ENCODE measurements at places on chromosomes 13 and 19.

DNA sequence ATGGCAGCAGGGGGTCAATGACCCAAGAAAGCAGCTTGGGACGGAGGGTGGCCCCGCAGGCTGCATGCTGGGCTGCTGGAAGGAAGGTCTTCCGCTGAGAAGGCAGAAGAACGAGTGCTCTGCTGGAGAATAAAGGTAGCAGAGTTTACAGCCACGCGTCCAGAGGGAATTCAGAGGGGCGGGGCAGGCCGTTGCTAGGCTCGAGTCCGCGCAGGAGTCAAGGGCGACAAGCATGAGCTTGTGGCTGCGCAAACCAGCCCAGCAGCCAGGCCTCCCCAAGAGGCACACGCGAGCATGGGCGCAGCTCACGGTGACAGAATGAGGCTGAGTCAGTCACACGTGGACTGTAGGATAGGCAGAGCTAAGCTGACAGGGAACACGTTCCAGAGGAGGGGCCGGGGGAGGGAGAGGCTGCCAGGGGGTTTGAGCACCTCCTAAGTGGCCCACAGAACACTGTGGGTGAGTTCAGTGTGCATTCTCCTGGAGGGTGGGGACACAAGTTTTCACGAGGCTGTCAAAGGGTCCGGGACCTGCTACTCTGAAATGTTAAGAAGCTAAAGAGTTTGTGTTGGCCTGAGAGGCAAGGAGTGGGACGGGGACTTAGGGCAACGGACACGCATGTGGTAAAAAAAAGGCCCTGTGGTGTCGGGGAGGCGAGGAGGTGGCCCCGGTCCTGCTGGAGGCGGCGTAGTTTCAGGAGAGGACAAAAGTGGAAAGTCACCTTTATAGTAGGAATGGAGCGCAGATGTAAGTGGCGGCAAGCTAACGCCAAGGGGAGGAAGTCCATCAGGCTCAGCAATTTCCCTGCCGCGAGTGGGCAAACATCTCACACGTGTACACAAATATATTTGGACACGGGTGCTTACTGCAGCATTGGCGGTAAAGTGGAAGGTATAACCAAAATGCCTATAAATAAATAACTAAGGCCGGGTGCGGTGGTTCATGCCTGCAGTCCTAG is 17.7 kb downstream of the RFX2 start:
- DNase-seq: no peak

DNA sequence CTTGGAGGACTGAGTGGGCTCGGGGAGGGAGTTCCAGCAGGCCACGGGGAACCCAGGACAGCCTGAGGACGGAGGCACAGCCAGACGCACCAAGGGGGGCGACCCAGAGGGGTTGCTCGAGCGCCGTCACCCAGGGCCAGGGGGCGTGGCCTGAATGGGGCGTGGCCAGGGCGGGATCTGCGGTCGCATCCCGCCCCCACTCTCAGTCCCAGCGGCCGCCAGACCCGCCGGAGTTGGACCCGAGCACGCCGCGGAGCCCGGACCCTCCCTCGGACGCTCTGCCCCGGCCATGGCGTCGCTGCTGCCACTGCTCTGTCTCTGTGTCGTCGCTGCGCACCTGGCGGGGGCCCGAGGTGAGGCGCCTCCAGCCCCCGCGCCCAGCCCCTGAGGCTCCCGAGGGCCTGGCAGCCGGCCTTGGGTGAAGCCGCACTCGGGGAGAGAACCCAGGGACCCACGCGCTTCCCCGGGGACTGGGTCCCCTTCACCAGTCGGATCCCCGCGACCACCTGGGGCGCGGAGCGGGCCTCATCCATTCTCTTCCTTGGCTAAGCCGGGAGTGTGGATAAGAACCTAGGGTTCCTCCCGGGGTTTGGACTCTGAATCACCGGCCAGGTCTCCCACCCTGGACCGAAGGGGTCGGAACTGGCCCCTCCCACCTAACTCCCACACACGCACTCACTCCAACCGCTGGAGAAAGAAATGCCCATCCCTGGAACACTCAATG is at the start of gene CILP2:
TSS of gene CILP2 (plus strand) at position 205 of the 724 bp plus-strand sequence. CDS start at position 290, 85 bp downstream.
- DNase-seq: no peak

- no peak for DNase-seq
Measured at GRCh38 chr19:21328406-21328805, 804 bp downstream of the ZNF708 start.

DNA sequence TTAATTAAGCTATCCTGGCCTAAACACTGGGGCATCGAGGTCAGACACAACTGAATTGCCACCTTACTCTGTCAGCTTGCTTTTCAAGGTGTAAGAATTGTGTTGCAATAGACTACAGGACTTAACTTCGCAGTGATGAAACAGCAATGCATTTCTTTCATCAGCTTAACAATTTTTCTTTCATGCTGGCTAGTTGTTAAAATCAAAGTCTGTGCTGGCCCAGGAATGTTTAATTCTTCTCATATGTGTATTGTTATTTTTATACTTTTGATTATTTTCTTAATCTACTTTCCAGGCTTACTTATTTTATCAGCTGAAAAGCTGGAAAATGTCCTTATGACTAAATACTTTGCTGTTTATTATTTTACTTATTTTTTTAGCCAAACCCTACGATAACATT is 79.7 kb downstream of the EFNB2 start:
- DNase-seq: no peak

DNA sequence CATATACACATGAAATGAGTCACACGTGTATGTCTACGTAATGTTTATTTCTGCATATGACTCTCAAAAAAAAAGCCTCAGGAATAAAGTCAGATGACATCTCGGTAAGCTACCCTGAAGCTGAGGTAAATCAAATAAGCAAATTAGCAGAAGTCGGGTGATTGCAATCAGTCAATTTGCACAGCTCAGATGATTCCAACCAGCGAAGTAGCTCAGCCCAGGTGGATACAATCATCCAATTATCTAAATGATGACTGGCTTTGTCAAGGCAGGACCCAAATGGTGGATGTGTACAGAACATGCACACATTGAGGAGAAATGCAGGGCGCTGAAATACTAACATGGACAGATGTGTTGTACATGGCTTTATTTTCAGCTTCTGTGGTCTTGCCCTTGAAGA is 148.5 kb downstream of the ZNF486 start:
- no peak for DNase-seq

DNA sequence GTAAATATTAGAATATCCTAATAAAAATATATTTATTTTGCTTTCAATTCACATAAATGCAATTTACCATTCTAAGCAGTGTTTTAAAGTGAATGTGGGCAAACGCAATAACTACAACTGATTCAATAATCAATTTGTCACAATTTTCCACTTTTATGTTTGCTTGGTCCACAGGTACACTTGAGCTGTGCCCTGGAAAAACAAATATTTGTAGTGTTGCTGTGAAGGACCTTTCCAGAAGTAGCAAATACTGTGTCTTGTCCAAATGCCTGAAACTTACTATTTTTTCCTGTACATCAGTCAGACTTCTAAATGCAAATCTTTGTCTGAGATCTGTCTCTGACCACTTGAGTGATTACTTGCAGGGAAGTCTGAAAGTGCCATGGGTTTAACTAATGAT is 845.8 kb upstream of the SLITRK5 start:
- DNase-seq: no peak

DNA sequence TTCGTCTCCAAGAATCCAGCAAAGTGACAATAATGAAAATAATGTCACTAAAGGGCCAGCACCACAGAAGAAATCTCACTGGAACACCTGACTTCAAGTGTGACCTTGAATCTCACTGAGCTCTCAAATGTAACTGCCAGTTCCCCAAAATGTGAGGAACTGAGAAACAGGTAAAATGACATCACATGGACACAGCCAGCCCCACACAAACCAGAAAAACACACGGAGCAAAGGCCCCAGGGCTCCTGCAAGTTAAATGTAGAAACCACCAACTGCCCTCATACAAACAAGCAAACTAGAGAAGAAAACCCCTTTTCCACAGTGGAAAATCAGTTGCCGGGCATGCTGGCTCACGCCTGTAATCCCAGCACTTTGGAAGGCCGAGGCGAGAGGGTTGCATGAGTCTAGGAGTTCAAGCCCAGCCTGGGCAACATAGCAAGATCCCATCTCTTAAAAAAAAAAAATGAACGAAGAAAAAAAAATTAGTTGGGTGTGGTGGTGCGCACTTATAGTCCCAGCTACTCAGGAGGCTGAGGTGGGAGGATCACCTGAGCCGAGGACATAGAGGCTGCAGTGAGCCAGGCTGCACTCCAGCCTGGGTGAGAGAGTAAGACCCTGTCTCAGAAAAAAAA is 8.7 kb upstream of the KANK2 start:
- no peak for DNase-seq

- no peak for DNase-seq
Measured at GRCh38 chr19:56133858-56134653, 7.0 kb upstream of the ZNF444 start.

DNA sequence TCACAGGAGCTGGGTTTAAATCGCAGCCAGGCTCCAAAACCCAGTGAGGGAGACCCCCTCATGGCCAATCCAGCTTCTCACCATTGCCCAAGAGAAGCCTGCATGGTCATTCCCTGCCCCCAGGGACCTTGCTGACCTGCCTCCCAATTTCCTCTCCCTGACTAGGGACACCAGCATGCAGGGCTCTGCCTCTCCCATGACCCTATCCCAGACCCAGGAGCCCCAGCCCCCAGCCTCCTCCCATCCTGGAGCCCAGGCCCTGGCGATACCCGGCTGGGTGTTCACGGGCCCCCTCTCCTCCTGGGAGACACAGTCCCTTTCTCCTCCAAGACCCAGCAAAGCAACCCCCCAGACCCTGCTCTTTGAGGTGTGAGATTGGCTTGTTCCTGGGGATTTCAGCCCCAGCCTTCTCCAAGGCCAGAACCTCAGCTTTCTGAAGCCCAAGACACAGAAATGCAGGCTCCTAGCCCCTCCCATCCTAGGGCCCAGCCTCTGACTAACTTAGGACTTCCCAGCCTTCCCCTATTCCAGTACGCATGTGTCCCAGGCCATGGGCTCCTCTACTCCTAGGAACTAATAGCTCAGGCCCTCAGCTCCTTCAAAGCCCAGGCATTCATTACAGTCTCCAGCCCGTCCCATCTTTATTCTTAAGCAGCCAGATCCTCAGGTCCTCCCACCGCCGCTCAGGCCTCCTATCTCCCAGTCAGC is 1.1 kb downstream of the GYS1 start:
- DNase-seq: no peak

DNA sequence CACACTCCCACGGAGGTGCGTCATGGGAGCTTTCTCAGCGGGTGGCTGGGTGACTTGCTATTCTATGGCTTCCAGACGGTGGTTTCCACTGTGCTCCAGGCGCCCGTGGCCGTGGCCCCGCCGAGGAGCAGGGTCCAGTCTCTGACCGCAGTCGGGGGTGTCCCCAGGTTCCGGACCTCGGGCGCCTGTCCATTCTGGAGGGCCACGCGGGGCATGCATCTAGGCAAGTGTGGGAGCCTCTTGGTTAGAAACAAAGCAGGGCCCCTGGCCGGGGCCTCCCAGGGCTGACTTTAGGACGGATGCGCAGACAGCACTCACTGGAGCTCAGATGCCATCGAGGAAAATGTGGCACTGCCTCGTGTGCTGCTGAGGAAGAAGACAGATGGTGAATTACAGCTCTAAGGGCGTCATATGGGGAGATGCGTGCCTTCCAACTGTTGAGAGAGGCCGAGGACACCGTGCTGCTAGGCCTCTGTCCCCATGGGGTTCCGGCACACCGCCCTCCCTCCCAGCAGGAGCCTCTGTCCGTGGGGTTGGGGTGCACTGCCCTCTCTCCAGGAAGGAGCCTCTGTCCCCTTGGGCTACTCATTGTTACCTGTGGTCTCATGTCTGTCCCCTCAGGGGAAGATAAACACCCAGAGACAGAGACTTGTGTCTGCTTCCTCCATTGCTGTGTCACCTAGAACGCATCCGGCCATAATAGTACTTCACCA is 38.1 kb downstream of the TMEM255B start:
- DNase-seq: no peak

DNA sequence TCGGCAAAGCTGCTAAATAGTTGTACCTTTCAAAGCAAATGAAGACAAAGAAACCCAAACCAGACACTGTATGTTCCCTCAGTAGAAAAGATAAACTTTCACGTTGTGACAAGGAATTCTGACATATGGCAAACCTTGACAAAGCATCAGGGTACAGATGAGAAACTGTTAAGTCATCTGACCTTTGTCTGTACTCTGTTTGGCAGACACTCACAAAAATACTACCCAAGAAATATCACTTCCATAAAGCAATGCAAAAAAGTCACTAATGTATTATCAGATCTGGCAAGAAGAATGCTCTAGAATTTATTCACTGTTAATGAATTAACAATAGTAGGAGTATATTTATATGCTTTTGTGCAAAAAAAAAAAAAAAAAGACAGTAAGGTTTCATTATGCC is 843.7 kb downstream of the DIAPH3 start:
- DNase-seq: no peak

DNA sequence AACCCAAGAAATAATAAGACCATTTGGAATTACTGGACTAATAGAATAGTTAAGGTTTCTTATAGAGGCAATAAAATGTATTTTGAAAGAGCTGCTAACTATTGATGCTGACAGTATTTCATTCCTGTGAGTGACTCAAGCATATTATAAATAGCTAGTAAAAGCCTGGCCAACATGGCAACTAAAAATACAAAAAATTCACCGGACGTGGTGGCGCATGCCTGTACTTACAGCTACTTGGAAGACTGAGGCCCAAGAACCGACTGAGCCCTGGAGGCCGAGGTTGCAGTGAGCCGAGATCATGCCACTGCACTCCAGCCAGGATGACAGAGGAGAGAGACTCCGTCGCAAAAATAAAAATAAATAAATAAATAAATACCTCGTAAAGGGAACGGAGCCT is 5.4 kb upstream of the ICAM3 start:
- no peak for DNase-seq

DNA sequence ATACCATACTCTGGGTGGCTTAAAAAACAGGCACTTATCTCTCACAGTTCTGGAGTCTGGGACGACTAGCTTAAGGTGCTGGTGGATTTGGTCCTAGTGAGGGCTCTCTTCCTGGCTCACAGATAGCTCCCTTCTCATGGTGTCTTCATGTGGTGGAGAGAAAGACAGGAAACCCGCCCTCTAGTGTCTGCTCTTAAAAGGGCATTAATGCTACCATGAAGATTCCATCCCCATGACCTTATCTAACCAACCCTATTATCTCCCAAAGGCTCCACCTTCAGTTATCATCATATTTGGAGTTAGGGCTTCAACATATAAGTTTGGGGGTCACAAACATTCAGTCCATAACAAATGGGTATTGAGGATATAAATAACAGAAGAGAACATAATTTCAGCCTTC is 139.4 kb downstream of the HS6ST3 start:
- DNase-seq: no peak

DNA sequence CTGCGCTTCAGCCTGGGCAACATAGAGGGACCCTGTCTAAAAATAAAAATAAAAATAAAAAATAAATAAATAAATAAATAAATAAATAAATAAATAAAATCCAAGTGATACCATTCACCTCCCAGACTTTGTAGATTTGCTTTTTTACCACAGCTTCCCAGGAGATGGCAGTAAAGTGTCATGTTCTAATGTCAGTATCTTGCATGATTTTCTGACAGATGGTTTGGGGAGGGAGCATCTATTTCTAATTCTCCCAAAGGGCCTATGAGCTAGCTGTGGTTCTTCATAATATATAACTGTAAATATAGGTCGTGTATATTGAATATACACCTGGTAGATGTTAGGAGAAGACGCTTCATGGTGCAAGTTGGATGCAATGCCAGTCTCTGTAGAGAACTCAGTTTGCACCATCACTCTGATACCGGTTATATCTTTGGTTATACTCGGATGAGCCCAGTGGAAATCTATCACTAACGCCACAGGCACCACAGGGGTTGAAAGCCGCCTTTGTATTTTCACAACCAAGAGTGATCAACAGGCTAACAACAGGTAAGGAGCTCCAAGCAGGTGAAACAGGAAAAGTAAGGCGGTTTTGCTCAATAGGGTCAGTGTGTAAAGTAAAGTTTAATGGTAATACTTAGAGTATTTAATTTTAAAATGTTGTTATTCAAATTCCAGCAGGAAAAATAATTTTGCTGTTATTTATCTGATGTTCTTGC is 13.9 kb downstream of the APLP1 start:
- DNase-seq: no peak

- DNase-seq: no peak
Measured at GRCh38 chr13:43222086-43222485, 198.7 kb downstream of the DNAJC15 start.
